Astrocyte (in vitro differentiated cells and primary cell): ENCODE measurements at places on chromosomes 7 and 10.

DNA sequence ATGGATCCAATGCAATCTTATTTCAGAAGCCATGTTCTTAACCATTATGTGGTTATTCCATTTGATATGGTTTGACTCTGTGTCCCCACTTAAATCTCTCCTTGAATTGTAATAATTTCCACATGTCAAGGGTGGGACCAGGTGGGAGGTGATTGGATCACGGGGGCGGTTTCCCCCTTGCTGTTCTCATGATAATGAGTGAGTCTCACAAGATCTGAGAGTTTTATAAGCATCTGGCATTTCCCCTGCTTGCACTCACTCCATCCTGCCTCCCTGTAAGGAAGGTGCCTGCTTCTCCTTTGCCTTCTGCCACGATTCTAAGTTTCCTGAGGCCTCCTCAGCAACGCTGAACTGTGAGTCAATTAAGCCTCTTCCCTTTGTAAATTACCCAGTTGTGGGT is 32.0 kb upstream of the TSPAN13 start:
- DNase-seq: no peak

GRCh38 chr10:120969219-120969645 is 118.1 kb downstream of the WDR11 start:
- peak; percentile 16 for DNase-seq

DNA sequence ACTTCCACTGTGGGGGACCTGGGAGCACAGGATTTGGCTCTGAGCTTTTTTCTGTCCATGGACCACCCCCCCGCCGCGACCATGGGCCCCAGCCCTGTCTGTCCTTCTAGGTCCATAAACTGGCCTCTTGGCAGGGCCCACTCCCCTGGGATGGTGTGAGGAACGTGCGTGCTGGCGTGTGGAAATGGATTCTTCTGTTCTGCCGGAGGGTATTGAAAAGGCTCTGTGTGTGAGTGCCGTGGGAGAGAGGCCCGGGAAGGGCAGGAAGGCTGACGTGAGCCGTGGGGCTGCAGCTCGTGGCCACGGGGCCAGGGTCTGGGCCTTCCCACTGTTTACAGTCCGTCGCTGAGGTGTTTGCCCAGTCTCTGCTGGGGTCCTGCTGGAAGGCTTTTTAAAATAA is 123.7 kb downstream of the GRK5 start:
- DNase-seq: no peak

GRCh38 chr10:28721318-28721951 is 44.1 kb downstream of the BAMBI start:
- DNase-seq: no peak

GRCh38 chr7:150842018-150842417 is 10.3 kb upstream of the AOC1 start:
- DNase-seq: no peak

DNA sequence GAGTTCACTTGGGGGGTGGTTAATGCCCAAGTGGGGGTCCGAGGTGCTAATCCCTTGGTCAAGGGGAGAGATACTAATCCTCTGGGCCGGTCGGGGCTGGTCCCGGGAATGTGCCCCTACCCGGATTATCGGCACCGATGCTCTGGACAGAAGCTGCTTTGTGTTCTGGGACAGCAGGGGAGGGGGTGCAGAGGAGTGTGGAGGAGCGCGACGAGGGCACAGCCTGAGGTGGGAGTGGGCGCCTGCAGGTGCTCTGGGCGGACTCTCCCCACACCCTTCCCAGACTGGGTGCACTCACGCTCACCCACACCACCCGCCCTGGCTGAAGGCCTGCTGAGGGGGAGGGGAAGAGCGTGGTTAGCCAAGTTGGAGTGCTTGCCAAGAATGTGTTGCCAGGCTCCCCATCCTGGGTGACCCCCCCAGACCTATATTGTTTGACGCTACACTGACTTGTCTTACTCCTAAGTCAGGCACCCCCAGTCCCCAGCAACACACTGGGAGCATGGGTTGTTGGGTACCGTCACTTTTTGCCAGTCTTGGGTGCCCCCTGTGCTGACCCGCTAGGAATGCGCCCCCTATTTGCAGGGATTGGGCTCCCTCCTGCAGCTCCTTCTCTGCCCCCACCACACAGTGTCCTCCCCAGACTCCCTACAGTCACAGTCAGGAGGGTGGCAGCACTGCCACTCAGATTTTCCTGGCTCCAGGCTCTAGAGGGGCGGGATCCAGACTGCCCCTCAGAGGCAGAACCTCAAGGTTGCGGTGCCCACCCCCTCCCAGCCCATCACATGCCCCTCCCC is 1.2 kb downstream of the SLC4A2 start:
- no peak for DNase-seq

DNA sequence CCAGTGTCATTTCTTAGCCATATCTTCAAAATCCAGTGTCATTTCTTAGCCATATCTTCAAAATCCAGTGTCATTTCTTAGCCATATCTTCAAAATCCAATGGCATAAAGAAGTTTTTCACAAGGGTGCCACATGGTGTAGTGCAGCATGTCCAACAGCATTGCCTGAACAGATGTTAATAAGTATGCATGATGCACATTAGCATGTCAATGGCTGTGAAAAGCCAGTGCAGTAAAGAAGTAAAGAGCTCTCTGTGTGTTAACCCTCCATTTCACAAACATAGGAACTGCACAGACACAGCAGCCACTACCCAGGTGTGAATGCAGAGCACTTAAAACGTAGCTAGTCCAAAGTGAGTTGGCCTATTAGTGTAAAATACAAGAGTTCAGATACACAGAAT is 89.8 kb downstream of the GNAI1 start:
- no peak for DNase-seq

- DNase-seq: no peak
These were observed 16.1 kb upstream of the IMPDH1 start for GRCh38 chr7:128425850-128426249.

DNA sequence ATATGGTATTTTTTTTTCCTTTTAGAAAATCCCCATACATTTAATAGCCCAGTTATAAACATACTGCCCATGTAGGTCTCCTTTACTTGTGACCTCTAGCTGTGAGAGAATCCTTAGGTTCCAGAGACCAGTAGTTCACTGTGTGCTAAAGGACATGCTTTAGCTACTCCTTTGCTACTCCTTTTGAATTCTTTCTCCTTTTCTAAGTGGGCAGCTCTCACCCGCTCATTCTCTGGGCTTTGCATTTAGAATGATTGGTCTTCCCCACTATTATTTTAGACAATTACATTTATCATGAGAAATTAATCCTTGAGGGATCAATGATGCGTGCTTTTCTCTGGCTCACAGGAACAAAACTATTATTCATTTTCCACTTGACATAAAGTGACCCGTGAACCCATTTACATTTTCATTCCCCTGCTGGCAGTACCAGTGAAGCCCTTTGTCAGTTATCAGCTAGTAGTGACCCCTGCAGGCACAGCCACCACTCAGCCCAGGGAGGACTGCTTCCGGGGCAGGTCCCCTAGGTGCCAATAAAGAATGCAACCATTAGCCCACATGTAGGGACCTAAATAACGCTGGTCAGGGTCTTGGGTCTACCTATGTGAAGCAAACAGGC is 844.3 kb downstream of the CNTNAP2 start:
- DNase-seq: no peak

- no peak for DNase-seq
These were observed 531 bp downstream of the IKZF1 start for GRCh38 chr7:50304911-50305582.

DNA sequence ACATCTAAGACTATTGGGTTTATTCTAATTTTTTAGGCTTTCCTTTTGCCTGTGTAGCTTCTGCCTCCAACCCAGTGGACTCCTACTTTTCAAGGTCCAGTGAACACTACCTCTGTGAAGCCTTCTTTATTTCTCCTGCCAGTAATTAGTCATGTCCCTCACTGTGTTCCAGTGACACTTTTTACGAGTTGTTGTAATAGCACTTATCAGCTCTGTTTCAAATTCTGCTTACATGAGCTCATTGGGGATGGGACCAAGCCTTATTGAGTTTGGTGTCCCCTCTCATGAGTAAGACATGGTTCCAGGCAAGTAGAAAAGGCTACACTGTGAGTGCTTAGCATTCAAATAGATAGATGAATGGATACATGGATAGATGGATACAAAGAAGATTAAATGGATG is 184.6 kb downstream of the HIBADH start:
- DNase-seq: no peak

DNA sequence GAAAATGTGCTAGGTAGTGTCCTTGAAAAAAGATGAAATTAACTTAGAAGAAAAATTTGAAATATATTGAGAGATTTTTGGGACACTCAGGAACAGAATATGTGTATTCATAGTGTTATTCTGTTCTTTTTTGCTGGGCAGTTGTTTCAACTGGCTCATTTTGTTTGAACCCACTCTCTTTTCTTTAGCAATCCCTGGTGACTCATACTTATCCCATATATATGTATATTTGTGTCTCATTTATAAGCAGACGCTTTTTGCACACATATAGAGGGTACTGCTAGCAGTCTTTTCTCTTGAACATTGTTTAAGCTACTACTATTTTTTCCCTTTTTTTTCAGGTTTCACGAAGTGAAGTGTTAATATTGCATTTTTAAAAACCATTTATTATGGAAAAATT is 1.9 kb downstream of the EXOC6 start:
- no peak for DNase-seq

DNA sequence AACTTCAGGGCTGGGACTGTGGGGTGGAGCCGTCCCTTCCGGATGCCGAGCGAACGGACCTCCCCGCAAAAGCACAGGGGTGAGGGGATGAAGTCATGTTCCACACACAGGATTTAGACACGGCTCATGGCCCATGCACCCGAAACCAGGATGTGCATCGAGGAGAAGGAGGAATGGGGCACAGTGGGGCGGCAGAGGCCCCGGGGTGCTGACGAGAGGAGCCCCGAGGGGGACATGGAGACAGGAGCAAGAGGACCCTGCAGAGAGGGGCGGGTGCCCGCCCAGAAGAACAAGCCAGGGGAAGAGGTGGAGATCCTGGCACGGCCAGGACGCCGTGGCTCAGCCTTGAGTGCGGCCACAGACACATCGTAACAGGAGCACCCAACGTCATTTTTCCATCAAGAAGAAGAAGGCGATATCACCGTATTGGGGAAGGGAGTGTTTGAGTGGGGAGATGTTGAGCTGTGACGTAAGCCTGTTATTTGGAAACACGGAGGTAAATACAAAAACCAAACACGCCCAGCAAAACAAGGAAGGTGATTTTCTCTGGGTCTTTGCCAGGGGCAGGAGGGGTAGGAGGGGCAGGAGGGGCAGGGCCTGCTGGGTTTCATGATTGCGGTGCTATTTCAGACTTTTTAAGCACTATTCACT is 25.3 kb upstream of the FOXL3 start:
- DNase-seq: no peak

GRCh38 chr10:5507649-5508131 is 8.3 kb upstream of the CALML5 start:
- DNase-seq: no peak

- DNase-seq: peak; percentile 30
These were observed 8.0 kb upstream of the ZNRF2 start for GRCh38 chr7:30276203-30276900.

- peak; percentile 1 for DNase-seq
These were observed at the start of gene ZPBP for GRCh38 chr7:50092579-50093491. ZPBP (minus strand) TSS chr7:50093246; CDS start chr7:50093194, 52 bp downstream.

GRCh38 chr7:26295586-26295985 is 3.9 kb downstream of the SNX10 start:
- DNase-seq: no peak

- DNase-seq: no peak
These were observed 246.7 kb upstream of the TPK1 start for GRCh38 chr7:145082366-145083161.

DNA sequence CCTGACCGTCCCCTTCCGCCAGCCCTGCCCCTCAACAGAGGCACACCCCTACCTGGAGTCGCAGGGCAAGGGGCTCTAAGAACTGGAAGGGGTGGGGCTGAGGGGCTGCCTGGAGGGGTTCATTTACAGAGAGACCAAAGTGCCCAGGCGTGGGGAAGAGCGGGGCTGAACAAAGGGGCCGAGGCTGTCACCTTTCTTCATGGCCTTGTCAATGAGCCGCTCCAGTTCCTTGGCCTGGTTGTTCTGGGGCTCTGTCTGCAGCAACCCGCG is 2.3 kb upstream of the CLDN15 start:
- no peak for DNase-seq

DNA sequence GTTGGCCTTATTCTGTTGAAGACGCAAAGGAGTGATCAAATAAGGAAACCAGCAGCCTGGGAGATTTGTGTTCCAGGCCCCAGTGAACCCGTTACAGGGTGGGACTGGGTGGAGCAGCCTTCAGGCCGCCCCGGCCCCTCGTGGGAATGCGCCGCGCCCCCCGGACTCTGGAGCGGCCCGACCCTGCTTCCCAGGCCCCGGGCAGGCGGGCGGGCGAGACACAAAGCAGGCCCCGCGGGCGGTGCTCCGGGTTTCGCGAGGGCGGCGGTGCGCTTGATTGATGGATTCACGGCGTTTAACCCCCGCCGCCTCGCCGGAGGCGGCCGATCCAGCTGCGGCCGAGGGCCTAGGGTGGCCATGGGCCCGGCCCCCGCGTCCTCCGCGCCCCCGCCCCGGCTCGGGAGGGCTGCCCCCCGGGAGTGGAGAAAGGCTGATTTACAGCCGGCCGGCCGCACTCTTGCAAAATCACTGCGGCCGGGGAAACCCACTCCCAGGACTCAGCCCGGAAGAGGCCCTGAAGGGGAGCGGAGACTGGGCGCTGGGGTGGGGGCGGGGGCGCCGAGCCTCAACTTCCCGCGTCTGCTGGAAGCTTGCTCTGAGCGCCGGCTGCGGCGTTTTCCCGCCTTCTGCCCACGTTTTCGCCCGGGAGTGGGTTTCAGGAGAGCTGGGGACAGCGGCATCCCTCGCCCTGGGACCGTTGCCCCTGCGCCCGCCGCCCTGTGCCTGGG is 299.6 kb upstream of the NFE2L3 start:
- DNase-seq: no peak

DNA sequence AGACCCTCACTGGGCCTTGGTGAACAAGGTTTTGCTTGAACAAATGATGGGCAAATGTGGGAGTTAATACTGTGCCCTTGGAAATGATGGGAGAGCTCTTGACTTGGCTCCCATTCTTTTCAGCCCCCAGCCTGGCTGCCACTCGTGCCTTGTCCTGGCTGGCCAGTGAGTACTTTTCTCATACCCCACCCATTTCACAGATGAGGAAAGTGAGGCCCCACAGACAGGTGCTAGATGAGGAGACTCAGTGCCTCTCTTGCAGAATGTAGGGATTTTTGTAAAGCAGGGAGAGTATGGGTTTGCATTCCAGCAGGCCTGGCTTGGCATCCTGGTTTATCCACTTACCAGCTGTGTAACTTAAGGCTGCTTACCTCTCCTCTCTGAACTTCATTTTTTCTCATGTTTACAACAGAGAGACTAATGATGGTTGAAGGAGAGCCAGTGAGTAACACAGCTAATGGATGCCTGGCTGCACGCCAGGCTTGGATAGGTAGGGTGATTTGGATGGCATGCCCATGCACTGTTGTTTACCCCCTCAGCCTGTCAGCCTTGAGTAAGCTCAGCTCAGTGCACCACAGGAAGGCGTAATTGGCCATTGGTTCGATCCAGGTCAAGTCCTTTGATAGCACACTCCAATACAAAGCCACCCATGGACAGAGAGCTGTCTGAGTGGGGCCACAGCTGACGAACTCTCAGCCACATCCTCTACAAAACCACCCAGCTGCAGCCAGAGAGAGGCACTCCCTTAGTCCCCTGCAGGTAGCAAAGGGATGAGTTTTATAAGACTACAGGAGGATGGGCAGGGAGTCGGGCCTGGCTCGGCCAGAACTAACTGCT is 436.8 kb downstream of the RPS24 start:
- DNase-seq: peak; percentile 20
